ENCODE measurements at places on chromosomes 16 and 17.
A peak's percentile ranks its signal among the peaks of the same experiment; 100 is the strongest.

DNA sequence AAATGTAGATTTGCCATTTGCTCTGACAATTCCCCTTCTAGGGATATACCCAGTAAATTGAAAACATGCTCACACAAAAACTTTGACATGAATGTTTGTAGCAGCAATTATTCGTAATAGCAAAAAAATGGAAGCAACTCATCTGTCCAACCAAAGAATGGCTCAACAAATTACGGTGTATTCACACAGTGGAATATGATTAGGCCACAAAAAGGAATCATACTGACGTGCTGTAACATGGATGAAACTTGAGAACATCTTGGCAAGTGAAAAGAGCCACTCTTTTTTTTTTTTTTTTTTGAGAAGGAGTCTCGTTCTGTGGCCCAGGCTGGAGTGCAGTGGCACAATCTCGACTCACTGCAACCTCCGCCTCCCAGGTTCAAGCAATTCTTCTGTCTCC, 24.1 kb upstream of the SPNS3 start:
- DNase-seq = no peak

GRCh38 chr17:34389126-34389750, 26.2 kb upstream of the CCL1 start:
- DNase-seq = no peak

- peak; percentile 45 for DNase-seq
Observed at GRCh38 chr17:68437979-68438822, 19.1 kb downstream of the WIPI1 start.

DNA sequence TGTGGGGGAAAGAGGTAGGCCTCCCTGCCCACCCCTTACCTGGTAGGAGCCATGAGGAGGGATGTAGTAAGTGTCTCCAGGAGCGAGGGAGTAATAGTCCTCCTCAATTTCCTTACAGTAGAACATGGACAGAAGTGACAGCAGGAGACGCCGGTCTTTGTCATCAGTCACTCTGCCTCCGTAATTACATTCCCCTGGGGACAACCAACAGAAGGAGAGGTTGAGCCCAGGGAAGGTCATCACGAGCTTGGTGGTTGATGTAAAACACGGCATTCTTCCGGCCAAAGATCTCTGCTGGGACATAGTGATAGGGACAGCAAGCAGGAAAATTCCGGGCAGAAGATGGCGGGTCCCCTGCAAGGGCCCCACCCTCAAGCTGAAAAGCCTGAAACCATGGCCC, 47.9 kb downstream of the LYRM1 start:
- no peak for DNase-seq

GRCh38 chr17:76697702-76698465, 12.9 kb downstream of the MXRA7 start:
- peak; percentile 63 for DNase-seq

DNA sequence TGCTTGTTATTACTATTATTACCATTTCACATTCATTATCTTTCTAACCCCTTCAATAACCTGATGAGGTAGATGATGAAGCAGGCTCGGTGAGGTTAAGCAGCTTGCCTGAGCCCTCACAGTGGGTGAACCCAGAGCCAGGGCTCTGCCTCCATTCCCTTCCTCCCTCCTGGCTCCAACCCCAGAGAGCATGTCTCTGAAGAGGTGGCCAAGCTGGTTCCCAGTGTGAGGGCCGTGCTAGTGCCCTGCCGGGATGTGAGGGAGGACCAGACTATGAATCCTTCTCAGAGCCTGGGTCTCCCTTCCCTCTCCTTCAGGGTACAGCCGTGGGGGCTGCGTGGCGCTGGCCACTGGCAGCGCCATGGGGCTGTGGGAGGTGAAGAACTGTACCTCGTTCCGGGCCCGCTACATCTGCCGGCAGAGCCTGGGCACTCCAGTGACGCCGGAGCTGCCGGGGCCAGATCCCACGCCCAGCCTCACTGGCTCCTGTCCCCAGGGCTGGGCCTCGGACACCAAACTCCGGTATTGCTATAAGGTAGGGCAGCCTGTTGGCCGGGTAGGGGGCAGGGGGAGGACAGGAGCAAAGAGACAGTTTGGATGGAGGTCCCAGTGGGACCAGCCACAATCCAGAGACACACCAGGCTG, 49.6 kb downstream of the MRC2 start:
- no peak for DNase-seq

GRCh38 chr17:78125976-78126894, 2.3 kb downstream of the TMC6 start:
- no peak for DNase-seq

- peak; percentile 9 for DNase-seq
Observed at GRCh38 chr16:62225675-62226074, 189.4 kb upstream of the CDH8 start.

- no peak for DNase-seq
Observed at GRCh38 chr17:39167476-39167875, 1.5 kb upstream of the ARL5C start.

DNA sequence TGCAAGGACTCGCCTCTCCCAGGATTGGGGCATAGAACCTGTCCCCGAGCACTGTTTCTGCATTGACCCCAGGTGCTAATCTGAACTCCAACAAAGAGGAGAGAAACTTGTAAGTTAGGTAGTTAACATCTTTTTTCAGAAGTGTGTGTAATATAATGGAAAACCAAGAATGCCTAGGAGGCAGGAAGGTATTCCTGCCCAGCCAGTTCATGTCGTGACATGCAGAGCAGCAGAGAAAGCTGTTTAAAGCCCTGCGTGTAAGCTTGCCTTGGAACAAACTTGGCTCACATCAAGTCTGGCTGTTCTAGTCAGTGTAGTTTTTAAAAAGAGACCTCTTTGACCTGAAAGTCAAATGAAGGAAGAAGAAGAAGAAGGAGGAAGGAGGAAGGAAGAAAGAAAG, 2.1 kb upstream of the GNA13 start:
- no peak for DNase-seq
